Stromal cell of bone marrow (primary cell): ENCODE measurements at places on chromosomes 11 and 22.
A peak's percentile ranks its signal among the peaks of the same experiment; 100 is the strongest.

DNA sequence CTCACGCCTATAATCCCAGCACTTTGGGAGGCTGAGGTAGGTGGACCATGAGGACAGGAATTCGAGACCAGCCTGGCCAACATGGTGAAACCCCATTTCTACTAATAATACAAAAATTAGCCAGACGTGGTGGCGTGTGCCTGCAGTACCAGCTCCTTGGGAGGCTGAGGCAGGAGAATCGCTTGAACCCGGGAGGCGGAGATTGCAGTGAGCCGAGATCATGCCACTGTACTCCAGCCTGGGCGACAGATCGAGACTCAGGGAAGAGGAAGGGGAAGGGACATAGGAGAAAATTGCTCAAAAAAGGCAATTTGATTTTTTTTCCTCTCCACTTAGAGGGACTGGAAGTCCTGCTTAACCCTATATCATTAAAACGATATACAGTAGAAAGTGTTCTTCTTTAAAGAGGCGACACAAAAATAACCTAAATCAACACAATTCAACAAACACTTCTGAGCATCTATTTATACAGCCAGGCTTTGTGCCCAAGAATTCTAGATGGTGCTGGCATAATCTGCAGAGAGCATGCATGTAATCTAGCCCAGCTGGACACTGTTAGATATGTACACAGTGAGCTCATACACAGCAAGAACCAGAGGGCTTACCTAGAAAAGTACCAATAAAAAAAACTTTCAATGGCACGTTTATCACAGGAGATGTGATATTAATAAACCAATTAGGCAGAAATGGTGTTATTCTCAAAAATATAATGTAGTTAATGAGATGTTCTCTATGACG lies 20.9 kb upstream of the DENND5A start:
- no peak for DNase-seq

DNA sequence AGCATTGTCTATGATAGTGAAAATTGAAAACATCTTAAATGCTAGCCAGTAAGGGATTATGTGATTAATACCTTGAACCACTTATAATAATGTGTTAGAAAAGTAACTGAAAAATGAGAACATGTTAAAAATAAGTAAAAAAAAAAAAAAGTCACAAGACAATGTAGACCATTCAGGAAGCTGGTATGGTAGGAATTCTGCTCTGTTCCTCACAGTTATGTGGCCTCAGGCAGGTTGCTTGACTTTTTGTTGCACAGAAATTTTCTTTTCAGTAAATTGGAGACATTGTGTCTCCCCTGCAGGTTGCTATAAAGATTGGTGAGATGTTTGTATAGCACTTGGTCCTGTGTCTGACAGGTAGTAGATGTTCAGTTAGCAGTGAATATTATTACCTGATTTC lies 17.3 kb upstream of the PLET1 start:
- DNase-seq, result no peak

DNA sequence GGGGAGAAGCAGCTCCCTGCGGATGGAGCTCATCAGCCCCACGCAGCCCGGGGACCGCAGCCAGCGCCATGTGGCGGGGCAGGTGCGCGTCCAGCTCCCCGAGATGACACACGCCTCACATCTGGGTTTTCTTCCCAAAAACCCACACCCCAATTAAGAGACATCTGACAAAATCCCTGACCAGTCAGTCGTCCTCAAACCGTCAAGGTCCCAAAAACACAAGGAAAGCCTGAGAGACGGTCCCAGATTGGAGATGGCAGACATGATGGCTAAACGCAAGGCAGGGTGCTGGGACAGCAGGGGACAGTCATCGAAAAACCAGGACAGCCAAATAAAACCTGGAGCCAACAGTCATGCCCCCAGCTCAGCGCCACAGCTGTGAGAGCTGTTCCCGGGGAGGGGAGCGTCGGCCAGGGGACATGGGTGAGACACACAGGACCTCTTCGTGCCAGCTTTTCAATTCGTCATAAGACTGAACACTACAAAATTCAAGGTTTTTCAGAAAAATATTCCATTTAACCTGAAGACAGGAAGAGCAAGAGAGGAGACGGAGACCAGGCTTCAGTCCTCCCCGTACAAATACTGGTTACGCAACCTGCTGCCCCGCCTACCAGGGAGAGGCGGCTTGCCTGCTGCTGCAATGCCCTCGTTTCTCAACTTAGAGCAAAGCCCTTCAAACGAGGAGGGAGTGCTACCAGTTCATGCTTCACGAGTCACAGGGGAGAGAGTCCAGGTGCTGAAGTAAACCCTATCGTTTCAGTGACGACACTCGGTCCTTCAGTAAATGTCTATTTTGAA lies 10.5 kb downstream of the TOLLIP start:
- DNase-seq, result peak; percentile 50

DNA sequence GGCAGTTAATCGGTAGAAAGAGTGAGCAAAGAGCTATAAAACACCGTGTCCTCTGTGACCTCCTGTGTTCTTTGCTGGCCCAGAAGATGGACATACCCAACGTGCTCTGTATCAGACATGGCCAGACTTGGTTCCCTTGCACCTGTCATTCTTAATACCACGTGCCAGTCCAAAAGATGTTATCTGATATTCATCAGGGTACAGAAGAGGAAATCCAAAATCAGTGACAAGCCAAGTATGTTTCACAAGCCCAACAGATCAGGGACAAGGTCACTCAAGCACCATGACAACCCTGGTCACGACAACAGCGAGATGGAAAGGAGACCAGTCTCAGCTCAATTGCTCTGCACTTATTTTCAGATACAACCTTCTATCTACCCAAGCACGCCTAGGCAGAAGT lies 3.4 kb downstream of the LRP4 start:
- no peak for DNase-seq

- no peak for DNase-seq
Observed at GRCh38 chr11:65415499-65416340, 6.9 kb upstream of the NEAT1 start.

- DNase-seq, result no peak
Observed at GRCh38 chr11:116343270-116343669, 429.5 kb downstream of the BUD13 start.

GRCh38 chr11:95327273-95327948 lies 96.4 kb upstream of the SESN3 start:
- DNase-seq, result no peak

GRCh38 chr11:106706355-106706754 lies 311.9 kb downstream of the GUCY1A2 start:
- DNase-seq, result peak; percentile 44

DNA sequence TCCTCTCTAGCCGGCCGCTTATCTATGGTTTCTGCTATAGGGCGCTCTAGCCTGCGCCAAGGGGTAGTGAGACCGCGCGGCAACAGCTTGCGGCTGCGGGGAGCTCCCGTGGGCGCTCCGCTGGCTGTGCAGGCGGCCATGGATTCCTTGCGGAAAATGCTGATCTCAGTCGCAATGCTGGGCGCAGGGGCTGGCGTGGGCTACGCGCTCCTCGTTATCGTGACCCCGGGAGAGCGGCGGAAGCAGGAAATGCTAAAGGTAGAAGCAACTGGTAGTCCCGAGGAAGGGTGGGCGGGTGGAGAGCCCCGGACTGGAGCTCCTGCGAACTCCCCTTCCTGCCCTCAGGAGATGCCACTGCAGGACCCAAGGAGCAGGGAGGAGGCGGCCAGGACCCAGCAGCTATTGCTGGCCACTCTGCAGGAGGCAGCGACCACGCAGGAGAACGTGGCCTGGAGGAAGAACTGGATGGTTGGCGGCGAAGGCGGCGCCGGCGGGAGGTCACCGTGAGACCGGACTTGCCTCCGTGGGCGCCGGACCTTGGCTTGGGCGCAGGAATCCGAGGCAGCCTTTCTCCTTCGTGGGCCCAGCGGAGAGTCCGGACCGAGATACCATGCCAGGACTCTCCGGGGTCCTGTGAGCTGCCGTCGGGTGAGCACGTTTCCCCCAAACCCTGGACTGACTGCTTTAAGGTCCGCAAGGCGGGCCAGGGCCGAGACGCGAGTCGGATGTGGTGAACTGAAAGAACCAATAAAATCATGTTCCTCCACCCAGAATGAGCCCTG lies at the start of the genes LBHD1 and UQCC3:
TSS of gene LBHD1 (minus strand) at position 660 of the 782 bp plus-strand sequence. CDS start 2,236 bp downstream, outside the sequence.
TSS of gene UQCC3 (plus strand) at position 66 of the 782 bp plus-strand sequence. CDS start at position 139, 73 bp downstream.
- peak; percentile 73 for DNase-seq

DNA sequence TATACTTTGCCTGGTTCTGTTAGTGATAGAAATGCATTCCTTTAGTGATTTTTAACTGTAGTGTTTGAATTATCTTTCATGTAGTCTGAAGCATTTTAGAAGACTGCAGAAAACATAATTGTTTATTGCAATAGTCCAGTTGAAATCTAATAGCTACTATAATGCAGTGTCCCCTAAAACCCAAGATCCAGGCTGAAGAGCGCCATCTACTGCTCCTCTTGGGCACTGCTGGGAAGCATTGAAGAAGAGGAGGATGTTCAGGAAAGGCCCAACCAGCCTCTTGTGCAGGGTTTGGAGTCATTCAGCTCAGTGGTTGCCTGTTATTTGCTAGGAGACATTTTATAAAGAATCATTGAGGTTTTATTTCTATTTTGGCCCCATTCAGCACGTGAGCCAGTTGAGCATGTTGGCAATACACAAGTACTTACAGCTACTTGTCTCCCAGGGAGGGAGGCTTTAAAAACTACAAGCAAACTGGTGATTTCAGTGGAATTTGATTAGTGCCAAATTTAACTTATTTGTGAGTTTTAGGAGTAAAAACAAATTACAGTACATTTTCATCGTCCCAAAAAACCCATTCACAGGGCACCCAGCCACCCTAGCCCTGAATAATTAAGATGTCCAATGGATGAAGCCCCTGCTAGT lies 74.9 kb upstream of the HORMAD2 start:
- peak; percentile 63 for DNase-seq
